ENCODE measurements at places on chromosomes 7 and 10. TPM values are rescaled to one million over a fixed set of nuclear protein-coding genes. Genes with fewer than 3 reads are reported as not detected.

EIF5AL1 gene
- polyA plus RNA-seq: 3.3 TPM

PAPSS2 gene
- 44.8 TPM for polyA plus RNA-seq

FKBP6 gene
- polyA plus RNA-seq: 0.25 TPM

WNT8B gene
- 1.1 TPM for polyA plus RNA-seq

RET gene
- 19.4 TPM for polyA plus RNA-seq

RPEL1 gene
- polyA plus RNA-seq: 0.17 TPM

RBP3 gene
- 0.08 TPM for polyA plus RNA-seq

VWDE gene
- 3.8 TPM for polyA plus RNA-seq

HHEX gene
- 9.4 TPM for polyA plus RNA-seq

NEUROG3 gene
- polyA plus RNA-seq: not detected

OTUD1 gene
- polyA plus RNA-seq: 28.4 TPM

LGI1 gene
- polyA plus RNA-seq: 4.8 TPM

MRLN gene
- 0.94 TPM for polyA plus RNA-seq

OR9A2 gene
- polyA plus RNA-seq: not detected

GPR85 gene
- 0.98 TPM for polyA plus RNA-seq

IRF5 gene
- 8.4 TPM for polyA plus RNA-seq

CHST3 gene
- polyA plus RNA-seq: 18.0 TPM

PHKG1 gene
- polyA plus RNA-seq: 1.1 TPM

CFAP70 gene
- 12.4 TPM for polyA plus RNA-seq

TFPI2 gene
- 15.0 TPM for polyA plus RNA-seq

TRIM56 gene
- 16.2 TPM for polyA plus RNA-seq

NUTM2B gene
- polyA plus RNA-seq: 0.32 TPM

FUOM gene
- polyA plus RNA-seq: 13.3 TPM

TEX36 gene
- not detected for polyA plus RNA-seq

FAM25G gene
- polyA plus RNA-seq: not detected

OR2A1 gene
- polyA plus RNA-seq: 0.39 TPM

RAPGEF5 gene
- 42.1 TPM for polyA plus RNA-seq

CPA2 gene
- 0.46 TPM for polyA plus RNA-seq

LDB3 gene
- polyA plus RNA-seq: 1.2 TPM

PKD2L1 gene
- polyA plus RNA-seq: 0.23 TPM

ARHGAP12 gene
- polyA plus RNA-seq: 35.1 TPM

SMKR1 gene
- 5.1 TPM for polyA plus RNA-seq

FAM149B1 gene
- polyA plus RNA-seq: 41.3 TPM

PRLHR gene
- polyA plus RNA-seq: not detected

ATG9B gene
- polyA plus RNA-seq: 2.2 TPM

ICA1 gene
- polyA plus RNA-seq: 24.1 TPM

BMI1 gene
- 121 TPM for polyA plus RNA-seq

EDRF1 gene
- 36.6 TPM for polyA plus RNA-seq

STOX1 gene
- 11.6 TPM for polyA plus RNA-seq

PPP1R17 gene
- not detected for polyA plus RNA-seq

NKX6-2 gene
- polyA plus RNA-seq: 7.1 TPM

DMBT1 gene
- 0.08 TPM for polyA plus RNA-seq

GHITM gene
- 195 TPM for polyA plus RNA-seq

MKI67 gene
- 49.6 TPM for polyA plus RNA-seq

AKR1C4 gene
- polyA plus RNA-seq: not detected

PYROXD2 gene
- 12.6 TPM for polyA plus RNA-seq

TMEM176A gene
- polyA plus RNA-seq: 126 TPM

NPSR1 gene
- not detected for polyA plus RNA-seq

HEPACAM2 gene
- 6.5 TPM for polyA plus RNA-seq

C7orf25 gene
- 5.2 TPM for polyA plus RNA-seq

SPDYE2B gene
- polyA plus RNA-seq: 0.76 TPM

CCDC146 gene
- polyA plus RNA-seq: 21.8 TPM

ETV1 gene
- 37.2 TPM for polyA plus RNA-seq

Measured in right renal cortex interstitium (tissue), 3 donors.